ENCODE measurements at places on chromosomes 1 and 21.

GRCh38 chr1:32334274-32334861 is 1.7 kb downstream of the MARCKSL1 start:
- DNase-seq, result no peak

DNA sequence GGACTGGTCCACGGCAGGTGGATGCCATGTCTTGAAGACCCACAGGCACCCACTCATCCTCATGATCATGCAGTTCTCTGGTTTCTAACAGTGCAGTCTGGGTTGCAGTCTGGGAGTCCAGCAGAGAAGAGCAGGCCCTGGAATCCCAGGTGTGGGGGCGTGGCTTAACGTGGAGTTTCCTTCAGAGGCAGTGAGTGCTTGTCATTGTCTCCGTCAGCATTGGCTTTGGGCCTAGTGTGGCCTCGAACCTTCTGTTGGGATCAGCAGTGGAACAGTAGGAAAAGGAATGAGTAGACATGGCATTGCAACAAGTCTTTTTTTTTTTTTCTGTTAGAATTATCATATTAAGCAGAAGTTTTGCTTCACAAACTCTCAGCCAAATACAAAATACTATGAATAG is 12.8 kb downstream of the LGALS8 start:
- DNase-seq, result no peak

DNA sequence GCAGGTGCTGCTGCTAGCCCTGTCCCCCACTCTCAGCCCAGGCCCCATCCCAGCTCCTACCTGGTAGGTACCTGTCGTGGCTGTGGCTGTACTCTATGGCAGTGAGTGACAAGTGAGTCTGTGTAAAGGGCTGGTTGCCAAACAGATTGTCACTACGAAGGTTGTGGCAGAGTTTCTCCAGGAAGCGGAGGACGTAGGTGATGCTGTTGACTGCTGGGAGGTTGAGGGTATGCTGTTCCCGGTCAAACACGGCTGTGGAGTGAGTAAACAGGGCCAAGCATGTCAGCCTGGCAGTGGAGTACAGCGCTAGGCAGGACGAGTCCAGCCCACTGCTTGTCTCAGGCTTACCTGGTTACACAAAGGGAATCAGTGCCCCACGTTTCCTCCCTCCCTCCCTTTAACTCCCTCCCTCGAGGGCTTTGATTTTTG is 24.8 kb upstream of the SLFNL1 start:
- no peak for DNase-seq

- DNase-seq, result no peak
Observed at GRCh38 chr1:185789501-185790193, 55.5 kb downstream of the HMCN1 start.

GRCh38 chr1:111895469-111895868 is 94.0 kb downstream of the KCND3 start:
- DNase-seq, result no peak

- no peak for DNase-seq
Observed at GRCh38 chr1:8831340-8831739, 13.9 kb upstream of the RERE start.

GRCh38 chr21:45837936-45838335 is 143.6 kb upstream of the COL6A1 start:
- DNase-seq, result no peak

- DNase-seq, result no peak
Observed at GRCh38 chr1:72109916-72110315, 172.4 kb downstream of the NEGR1 start.

- no peak for DNase-seq
Observed at GRCh38 chr1:17642943-17643342, 103.4 kb downstream of the ARHGEF10L start.

DNA sequence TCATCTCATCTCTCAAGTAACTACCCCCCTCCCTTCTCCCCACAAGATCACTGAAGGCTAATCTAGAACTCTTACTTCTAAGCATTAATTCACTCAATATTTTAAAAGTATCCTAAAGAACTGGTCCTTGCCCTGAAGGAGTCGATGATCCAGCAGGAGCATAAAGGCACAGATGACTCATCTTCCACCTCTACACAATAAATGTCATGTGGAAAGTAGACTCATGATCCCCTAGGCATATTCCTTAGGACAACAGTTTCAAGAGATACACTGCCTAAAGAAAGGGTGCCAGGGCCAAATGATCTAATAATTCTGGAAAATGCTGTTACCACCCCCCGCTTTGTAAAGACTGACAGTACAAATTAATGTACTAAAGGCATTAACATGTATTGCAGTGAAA is 85.8 kb upstream of the DIRAS3 start:
- DNase-seq, result no peak

- DNase-seq, result no peak
Observed at GRCh38 chr1:78047631-78048030, 1.9 kb downstream of the GIPC2 start.

GRCh38 chr1:212162635-212163034 is 122.6 kb upstream of the PPP2R5A start:
- no peak for DNase-seq

GRCh38 chr1:236888126-236888525 is 93.0 kb downstream of the MTR start:
- DNase-seq, result no peak

- no peak for DNase-seq
Observed at GRCh38 chr1:5393603-5394002, 598.6 kb downstream of the NPHP4 start.

GRCh38 chr1:228162286-228163006 is 3.2 kb upstream of the IBA57 start:
- DNase-seq, result no peak

DNA sequence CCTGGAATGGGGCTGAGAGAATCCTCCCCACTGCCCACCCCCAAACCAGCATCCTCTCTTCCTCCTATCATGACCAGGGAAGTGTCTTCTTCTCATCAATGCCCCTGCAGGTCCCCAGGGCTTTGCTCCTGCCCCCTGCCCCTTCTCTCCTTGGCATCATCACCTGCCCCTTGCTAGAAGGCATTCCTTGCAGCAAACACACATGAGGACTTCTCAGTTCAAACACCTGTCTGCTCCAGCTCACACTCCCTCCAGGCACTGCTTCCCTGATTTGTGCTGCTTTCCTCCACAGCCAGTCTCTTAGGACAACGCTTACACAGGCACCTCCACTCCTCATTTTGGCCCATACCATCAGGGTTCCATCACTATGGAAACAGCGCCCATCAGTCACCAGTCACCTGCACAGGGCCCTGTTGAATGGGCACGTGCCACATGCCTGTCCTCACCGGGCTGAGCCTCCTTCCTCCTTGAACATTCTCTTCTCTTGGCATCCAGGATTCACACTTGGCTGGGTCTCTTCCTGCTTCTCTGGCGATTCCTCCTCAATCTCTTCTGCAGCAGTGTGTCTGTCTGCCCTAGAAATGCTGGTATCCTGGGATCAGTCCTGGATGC is 81.9 kb upstream of the EDN2 start:
- no peak for DNase-seq

DNA sequence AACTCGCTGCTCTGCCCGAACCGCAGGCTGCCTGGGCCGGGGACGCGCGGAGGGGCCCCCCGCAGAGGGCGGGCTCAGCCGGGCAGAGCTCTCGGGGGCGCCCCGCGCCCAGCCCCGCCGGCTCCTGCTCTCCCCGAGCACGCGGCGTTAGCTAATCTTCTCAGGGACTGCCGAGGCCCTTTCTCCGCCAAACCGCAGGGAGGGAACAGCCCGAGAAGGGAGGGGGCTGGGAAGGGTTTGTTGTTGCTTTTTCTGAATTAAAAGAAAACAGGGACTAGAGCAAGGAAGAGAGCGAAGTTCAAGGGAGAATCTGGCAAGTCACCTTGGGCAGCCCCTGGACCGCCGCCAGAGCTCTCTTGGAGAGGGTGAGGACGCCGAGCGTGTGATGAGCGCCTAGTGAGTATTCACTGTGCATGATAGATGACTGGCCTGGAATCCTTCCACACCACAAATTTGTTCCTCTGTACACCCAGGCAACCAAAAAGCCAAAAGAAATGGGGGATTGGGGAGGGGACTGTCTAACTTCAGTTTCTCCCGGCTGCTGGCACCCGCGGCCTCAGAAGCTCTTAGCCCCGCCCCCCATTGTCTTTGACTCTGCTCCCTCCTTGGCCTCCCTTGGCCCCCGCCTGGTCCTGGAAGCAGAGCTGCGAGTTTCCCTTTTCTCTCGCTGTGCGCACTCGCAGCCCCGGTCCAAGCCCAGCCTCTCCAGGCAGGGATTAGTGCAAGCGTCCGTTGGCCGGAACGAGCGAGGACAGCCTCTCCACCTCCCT is 19.7 kb upstream of the LMX1A start:
- no peak for DNase-seq

DNA sequence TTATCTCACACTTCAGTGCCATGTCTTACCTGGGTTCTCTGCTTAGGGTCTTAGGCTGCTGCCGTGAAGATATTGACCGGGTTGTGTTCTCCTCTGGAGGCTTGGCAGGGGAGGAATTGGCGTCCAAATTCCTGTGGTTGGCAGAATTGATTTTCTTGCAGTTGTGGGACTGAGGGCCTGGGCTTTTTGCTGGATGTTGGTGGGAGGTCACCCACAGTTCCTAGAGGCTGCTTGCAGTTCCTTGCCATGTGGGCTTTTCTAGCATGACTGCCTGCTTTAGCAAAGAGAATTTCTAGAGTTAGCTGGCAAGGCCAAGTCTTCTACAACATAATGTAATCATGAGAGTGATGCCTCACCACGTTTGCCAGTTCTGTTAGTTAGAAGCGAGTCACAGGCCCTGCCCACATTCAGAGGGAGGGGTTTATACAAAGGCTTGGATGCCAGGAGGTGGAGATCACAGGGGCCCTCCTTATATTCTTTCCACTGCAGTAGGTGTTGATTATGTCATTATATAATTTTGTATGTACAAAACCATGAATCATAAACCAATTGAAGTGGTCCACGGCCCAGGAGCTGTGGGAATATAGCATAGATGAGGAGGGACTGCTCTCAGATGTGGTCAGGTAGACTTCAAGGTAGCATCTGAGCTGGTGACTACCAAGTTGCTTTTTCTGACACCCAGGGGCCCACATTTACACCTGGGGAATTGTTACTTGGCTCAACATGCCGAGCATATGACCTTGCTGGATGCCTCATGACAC is 6.6 kb downstream of the UBL4B start:
- DNase-seq, result no peak

GRCh38 chr1:30321996-30322858 is 401.2 kb downstream of the MATN1 start:
- no peak for DNase-seq

GRCh38 chr1:31368611-31369107 is 4.2 kb downstream of the FABP3 start:
- DNase-seq, result no peak

- DNase-seq, result no peak
Observed at GRCh38 chr1:78843111-78843510, 163.4 kb downstream of the ADGRL4 start.

GRCh38 chr1:207032528-207033017 is at the start of gene C1orf116:
Gene C1orf116 (minus strand): TSS chr1:207032756. CDS start chr1:207027598, 5,158 bp downstream.
- no peak for DNase-seq

DNA sequence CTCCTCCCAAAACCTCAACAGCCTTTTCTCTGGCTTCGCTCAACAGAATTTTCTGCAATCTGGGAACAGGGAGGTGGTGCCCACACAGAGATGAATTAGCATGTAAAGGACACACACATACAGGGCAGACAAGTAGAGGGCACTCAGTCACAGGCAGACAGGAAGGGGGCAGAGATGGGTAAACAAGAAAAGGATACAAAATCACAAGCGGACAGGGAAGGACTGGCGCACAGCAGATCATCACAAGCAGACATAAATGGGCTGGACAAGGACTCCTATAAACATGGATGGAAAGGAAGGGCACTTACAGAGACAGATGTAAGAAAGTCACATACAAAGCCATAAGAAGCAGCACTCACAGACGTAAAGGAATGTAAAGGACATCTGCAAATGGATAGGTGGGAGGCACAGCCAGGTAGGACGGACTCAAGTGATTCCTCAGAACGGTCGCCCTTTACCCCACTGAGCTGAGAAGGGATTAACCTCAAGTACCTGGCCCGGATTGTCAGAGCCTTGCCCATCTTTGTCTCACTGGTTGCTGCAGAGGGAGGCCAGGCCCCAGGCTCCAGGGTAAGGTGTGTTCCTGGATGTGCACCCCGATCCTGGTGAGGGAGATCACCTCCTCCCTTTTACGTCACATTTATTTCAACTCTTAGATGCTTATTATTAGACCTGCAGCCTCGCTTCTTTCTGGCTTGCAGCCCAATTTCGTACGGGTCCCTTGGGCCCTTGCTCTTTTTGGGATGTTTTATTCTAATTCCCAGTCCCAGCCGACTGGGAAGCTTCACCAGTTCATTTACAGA is 836 bp upstream of the PRCC start:
- DNase-seq, result no peak

- DNase-seq, result no peak
Observed at GRCh38 chr1:171494076-171494475, 8.7 kb downstream of the PRRC2C start.

- no peak for DNase-seq
Observed at GRCh38 chr1:87956750-87957149, 628.1 kb downstream of the LMO4 start.

GRCh38 chr1:7540816-7541215 is 230.3 kb upstream of the VAMP3 start:
- DNase-seq, result no peak

DNA sequence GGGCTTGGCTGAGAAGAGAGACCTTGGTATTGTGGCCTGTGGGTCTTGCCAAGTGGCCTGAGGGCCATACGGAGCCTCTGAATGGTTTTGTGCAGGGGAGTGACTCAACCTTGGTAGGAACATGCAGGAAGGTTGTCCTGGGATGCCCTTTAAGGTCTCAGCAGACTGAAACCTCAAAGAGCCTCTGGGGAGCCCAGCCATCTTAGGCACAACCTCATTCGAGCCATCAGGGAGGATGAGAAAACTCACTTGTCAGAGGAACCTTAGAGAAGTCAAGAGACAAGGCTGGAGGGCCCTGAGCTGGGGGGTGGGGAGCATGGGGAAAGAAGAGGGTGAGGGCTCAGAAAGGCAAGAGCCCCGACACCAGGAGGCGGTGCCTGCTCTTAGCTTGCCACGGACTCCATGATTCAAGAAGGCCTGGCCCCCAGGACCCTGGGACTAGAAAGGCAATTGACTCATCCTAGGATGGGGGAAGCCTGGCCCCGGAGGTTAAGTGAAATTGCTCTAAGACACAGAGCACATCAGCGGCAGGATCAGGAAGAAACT is 13.0 kb downstream of the IFI6 start:
- DNase-seq, result no peak

- DNase-seq, result no peak
Observed at GRCh38 chr1:221397606-221398005, 344.3 kb downstream of the DUSP10 start.

DNA sequence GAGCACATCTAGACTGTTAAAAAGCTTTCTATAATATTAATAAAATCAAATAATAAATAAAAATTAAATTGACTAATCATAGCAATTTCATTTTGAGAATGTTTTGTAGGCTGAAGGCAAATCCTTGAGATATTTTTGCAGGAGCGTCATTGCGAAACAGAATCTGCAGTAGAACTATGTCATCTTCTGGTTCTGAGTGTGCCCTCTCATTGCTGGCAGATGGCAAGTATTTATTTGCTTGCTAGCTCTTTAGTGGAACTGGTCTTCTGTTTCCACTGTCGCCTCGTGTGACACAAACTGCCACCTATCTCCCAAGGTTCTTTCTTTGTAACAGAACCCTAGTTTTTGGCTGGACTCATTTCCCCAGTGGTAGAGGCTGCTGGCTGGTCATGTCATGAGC is 19.0 kb upstream of the IRF2BP2 start:
- DNase-seq, result no peak

- no peak for DNase-seq
Observed at GRCh38 chr1:230248889-230249270, 177.3 kb downstream of the PGBD5 start.
